ENCODE measurements at places on chromosomes 4 and X. TPM values are rescaled to one million over a fixed set of nuclear protein-coding genes. Genes with fewer than 3 reads are reported as not detected.
A peak's percentile ranks its signal among the peaks of the same experiment; 100 is the strongest.

DNA sequence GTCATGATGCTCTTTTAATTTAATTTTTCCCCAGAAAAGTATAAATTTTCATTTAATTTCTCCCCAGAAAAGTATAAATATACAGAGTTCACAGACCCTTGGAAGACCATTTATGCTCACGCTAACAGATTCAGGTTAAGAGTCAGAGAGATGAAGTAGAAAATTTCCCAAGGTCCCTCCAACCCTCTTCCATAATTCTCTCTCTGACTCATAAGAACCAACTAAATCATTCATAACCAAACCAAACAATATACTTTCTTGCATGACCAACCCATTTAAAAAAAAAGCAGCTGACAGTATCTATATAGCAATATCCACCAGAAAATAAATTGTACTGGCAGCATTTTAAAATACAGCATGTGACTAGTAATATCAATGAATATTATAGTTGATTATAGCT is 3.9 kb downstream of the KLHL8 start:
- DNase-seq = no peak

- DNase-seq = peak; percentile 0
These were observed 41.4 kb upstream of the MAGEA4 start for GRCh38 chrX:151871244-151871643.

GRCh38 chr4:122555216-122555615 is 65.7 kb downstream of the IL21 start:
- DNase-seq = no peak

DNA sequence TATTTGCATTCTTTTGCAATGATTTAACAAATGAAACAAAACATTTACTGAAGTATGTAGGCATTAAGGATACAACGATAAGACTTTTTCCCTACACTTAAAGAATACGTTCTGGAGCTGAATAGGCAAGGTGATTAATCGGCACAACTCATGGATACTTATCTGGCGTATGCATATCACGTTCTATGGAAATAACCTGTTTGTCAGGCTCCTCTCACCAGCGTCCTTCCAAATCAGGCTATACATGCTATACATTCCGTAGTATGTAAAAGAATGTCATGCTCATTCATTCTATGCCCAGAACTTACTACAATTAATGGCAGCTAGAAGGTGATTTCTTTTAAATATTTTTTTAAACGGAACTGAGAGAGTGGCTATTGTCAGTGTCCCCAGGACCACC is 25.6 kb upstream of the TCEANC start:
- no peak for DNase-seq

GRCh38 chrX:18725310-18725943 is 18.0 kb downstream of the PPEF1 start:
- DNase-seq = no peak

DNA sequence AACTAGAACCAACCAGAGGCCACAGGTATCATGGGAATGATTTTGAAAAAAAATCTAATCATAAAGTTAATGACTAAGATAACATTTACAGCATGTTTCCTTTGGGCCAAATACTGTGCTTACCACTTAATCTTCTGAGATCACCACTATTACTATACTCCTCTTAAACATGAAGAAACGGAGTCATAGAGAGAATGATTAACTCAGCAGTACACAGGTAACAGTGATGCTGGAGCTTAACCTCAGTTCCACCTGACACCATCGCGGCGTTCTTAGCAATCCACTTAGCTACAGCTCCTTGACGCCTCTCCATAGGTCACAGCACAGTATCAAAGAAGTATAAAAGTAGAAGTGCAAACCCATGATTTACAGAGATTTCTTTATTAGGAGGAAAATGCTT is 592.6 kb upstream of the SLIT2 start:
- DNase-seq = no peak

DNA sequence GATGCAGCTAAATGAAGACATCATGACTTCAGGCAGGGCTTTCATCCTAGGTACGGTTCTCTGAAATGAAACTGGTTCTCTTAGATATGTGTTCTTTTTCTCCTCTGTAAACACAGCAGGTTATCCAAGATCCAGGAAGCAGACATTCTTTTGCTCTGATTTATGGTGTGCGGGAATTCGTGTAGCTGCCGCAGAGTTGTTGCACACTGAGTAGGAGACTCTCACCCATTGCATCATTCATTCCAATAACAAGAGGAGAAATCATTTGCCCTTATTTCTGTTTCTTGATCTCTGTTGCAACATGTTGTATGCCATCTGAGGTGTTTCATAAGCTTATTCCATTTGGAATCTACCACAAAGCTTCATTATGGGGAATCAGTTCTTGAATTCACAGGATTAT is 133.6 kb upstream of the VCX2 start:
- no peak for DNase-seq

- no peak for DNase-seq
These were observed 22.5 kb downstream of the TMEM164 start for GRCh38 chrX:110025395-110025794.

DNA sequence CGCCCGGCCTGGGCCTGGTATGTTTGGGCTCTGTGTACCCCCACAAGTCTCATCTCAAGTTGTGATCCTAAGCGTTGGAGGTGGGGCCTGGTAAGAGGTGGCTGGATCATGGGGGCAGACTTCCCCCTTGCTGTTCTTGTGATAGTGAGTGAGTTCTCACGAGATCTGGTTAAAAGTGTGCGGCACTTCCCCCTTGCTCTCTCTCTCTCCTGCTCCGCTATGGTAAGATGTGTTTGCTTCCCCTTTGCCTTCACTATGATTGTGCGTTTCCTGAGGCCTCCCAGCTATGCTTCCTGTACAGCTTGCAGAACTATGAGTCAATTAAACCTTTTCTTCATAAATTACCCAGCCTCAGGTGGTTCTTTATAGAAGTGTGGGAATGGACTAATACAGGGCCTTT is 53.0 kb downstream of the CHST7 start:
- DNase-seq = no peak

GRCh38 chr4:1978226-1978625 is 30.5 kb downstream of the NELFA start:
- DNase-seq = no peak

- no peak for DNase-seq
These were observed 177.0 kb upstream of the RASGEF1B start for GRCh38 chr4:81648576-81649275.

DNA sequence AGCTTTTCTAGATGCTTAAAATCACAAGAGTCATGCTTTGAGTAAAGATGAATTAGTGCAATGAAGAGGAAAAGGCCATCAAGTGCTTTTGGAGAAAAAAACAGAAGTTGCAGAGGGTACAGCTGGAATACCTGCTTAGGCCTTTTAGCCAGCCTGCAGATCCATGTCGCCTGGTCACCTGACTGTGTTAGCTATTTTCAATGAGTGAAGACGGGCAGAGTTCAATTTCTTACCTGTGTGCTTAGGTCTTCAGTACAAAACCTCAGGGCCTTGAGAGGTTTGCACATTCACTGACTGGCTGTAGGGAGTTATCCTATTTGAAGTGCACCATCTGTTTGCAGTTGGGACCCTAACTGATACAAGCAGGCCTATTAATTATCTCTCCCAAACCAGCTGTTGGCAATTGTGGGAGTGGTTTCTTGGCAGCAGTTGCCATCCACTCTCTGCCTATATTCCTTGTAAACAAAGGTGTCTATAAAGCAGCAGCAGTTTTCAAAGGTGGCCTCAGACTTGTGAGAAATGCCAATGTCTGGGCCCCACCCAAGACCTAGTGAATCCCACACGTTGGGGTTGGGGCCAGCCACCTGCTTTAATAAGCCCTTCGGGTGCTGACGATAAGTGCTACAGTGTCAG is 16.3 kb upstream of the FAT1 start:
- no peak for DNase-seq

DNA sequence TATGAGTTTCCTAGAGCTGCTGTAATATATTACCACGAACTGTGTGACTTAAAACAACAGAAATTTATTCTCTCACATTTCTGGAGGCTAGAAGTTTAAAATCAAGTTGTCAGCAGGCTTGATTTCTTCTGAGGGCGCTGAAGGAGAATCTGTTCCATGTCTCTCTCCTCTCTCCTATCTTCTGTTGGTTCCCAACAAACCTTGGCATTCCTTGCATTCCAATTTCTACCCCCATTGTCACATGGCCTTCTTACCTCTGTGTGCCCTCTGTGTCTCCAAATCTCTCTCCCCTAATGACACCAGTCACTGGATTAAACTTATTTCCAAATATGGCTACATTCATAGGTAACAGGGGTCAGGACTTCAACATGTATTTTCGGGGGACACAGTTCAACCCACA is 672.7 kb downstream of the RPA4 start:
- no peak for DNase-seq

- no peak for DNase-seq
These were observed 31.5 kb upstream of the CLCN4 start for GRCh38 chrX:10125248-10125615.

- no peak for DNase-seq
These were observed 56.7 kb upstream of the ADGRL3 start for GRCh38 chr4:61143461-61143860.

DNA sequence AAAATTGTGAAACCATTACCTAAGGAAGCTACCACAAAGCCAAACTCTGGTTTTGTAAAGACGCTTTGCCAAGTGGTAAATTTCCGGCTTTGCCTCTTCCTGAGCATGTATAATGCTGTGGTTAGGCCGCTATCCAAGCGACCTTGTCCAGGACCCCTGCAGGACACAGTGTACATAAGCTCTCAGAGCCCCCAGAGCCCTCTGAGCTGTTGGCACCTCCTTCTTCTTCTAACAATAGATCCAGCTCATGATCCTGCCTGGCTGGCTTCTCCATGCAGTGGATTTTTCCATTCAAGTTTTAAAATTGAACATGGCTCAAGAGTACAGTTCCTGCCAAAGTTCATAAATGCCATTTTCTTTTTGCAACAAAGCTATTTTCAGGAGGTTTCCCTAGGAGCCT is 326.7 kb downstream of the MAPK10 start:
- DNase-seq = no peak

Gene MYOZ2
- total RNA-seq = not detected

Gene FRAS1
- 22.5 TPM for total RNA-seq

Gene NAP1L3
- total RNA-seq = 0.13 TPM

Gene LONRF3
- 13.3 TPM for total RNA-seq

Gene STOX2
- 0.15 TPM for total RNA-seq

Gene WDFY3
- 30.8 TPM for total RNA-seq

Gene SOX3
- total RNA-seq = not detected

Gene SCML2
- 7.6 TPM for total RNA-seq

Gene ENPEP
- not detected for total RNA-seq

Gene APLN
- total RNA-seq = not detected

Gene PNMA6F
- not detected for total RNA-seq

Gene SLC4A4
- not detected for total RNA-seq

Data from HepG2 (cell line).